Left colon (tissue), 2 donors: ENCODE measurements at places on chromosomes 1 and 21.

DNA sequence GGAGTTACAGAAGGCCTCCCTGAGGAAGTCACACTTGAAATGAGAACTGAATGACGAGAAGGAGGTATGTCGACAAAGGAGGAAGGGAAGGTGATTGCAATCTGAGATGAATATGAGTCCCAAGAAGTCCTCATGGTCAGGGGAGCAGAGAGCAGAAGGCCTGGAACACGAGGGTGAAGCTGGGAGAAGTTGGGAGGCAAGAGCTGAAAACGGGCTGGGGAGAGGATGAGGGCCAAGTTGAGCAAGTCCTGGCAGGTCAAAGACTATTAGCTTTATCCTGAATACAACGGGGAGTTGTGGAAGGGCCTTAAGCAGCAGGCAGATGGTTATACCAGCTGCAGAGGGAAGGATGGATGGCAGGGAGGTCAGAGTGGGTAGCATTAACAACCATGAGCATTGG lies 89.5 kb downstream of the KCNJ15 start:
- no peak for DNase-seq

GRCh38 chr1:200938955-200939354 lies 44.3 kb downstream of the INAVA start:
- DNase-seq: no peak

DNA sequence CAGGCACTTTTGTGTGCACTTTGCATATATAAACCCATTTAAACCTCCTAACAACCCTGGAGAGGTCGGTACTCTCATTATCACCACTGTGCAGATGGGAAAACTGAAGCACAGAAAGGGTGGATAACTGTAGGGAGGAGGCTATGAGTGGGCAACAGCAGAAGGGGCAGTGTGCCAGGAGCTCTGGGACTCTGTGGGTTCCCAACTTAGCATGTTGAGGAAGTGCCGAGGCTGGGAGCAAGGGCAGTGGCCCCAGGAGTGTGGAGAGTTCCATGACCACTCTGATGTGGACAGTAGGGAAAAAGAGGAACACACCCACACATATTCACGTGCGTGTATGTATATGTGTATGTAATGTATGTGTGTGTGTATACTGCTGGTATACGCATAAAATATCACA lies 25.7 kb upstream of the KCNC4 start:
- DNase-seq: no peak

GRCh38 chr21:36706951-36707762 lies 8.2 kb downstream of the SIM2 start:
- no peak for DNase-seq

DNA sequence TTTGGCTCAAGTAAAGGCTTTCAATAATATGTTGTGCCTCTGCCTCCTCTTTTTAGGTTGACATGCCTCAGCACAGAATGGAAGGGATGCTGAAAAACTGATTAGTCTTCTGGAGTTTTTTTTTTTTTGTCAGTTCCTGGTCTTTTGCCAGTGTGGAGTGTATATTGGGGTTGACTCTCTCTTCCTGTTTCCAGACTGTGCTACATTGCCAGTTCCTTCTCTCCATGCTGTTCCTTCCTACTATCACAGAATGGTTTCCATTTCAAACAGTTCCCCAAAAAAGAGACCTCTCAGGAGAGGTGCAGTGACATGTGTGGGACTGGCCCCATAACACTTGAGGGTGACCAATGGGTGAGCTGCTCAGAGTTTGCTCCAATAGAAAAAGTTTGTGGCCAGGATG lies 101.7 kb upstream of the ETV3 start:
- DNase-seq: no peak

DNA sequence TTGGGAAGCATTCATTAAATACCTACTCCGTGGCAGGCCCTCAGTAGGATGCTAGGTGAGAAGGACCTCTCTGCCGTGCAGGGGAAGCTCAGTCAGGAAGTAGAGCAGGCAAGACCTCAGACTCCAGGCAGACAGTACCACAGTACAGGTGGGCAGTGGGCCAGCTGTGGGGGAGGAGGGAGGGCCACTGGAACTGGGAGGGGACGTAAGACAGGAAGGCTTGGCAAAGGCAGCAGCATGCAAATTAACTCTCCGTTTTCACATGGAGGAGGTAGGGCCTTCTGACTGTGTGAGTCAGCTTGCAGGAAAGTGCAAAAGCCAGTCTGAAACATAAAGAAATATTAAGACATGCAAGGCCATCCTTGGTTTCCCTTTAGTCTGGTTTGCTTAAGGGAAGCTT lies 157.7 kb downstream of the TRIM33 start:
- DNase-seq: peak; percentile 54

GRCh38 chr1:243558576-243558975 lies 291.5 kb downstream of the AKT3 start:
- no peak for DNase-seq

- no peak for DNase-seq
Measured at GRCh38 chr1:11984576-11984975, 4.3 kb downstream of the MFN2 start.

DNA sequence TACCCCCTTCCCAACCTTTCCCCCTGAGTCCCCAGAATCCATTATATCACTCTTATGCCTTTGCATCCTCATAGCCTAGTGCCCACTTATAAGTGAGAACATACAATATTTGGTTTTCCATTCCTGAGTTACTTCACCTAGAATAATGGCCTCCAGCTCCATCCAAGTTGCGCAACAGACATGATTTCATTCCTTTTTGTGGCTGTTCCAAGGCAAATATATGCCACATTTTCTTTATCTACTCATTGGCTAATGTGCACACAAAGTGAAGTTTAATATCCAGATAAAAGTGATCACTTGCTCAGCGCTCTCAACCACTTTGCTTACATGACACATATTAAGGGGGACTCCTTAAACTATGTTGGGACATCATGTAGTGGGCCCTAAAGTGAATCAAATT lies 72.4 kb upstream of the TIAM1 start:
- DNase-seq: no peak

GRCh38 chr1:151132335-151133017 lies 14.0 kb downstream of the SEMA6C start:
- DNase-seq: no peak

DNA sequence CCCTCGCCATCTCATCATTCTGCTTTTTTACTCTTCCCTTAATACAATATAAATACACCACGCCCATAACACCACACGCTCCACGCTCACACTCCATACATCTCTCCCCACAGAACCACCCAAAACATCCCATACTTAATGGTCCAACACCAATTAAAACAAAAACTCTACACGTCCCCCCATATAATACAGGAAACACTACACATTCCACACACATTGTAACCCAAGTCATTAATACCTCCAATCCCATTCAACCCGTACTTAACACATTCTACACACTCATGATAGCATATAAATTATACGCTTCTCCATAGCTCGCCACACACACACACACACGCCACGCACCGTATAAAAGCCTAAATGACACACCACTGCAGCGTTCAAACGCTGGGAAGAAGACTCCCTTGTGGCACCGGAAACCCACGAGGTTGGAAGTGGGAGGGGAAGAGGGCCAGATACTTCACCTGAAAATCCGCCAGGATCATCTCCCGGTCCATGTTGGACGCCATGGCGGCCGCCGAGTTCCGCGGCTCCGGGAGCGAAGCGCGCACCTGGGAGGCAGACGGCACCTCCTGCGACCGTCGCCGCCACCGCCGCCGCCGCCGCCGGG lies 659 bp downstream of the FAF1 start:
- DNase-seq: no peak

- no peak for DNase-seq
Measured at GRCh38 chr1:166295656-166296055, 128.9 kb upstream of the FAM78B start.

DNA sequence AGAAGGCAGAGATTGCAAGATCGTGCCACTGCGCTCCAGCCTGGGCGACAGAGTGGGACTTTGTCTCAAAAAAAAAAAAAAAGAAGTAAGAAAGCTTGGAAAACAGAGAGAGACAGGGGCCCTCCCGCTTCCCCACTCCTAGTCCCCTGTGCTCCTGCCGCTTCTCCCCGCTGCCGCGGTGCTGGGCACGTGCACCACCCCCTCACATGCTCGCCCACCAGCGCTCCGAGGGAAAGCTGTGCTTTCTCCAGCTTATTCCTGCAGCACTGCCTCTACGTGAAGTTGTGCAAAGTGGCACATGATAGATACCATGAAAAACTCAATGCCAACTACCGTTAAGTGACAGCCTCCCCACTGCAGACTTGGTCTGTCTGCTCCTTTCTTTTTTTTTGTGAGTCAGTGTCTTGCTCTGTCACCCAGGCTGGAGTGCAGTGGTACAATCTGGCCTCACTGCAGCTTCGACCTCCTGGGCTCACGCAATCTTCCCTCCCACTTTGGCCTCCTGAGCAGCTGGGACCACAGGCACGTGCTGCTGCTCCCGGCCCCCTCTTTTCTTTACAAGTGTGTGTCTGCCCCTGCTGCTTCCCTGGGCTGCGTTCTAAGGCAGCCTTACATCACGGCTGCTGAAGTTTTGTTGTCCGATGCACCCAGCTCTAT lies 15.4 kb downstream of the SLX9 start:
- DNase-seq: no peak

DNA sequence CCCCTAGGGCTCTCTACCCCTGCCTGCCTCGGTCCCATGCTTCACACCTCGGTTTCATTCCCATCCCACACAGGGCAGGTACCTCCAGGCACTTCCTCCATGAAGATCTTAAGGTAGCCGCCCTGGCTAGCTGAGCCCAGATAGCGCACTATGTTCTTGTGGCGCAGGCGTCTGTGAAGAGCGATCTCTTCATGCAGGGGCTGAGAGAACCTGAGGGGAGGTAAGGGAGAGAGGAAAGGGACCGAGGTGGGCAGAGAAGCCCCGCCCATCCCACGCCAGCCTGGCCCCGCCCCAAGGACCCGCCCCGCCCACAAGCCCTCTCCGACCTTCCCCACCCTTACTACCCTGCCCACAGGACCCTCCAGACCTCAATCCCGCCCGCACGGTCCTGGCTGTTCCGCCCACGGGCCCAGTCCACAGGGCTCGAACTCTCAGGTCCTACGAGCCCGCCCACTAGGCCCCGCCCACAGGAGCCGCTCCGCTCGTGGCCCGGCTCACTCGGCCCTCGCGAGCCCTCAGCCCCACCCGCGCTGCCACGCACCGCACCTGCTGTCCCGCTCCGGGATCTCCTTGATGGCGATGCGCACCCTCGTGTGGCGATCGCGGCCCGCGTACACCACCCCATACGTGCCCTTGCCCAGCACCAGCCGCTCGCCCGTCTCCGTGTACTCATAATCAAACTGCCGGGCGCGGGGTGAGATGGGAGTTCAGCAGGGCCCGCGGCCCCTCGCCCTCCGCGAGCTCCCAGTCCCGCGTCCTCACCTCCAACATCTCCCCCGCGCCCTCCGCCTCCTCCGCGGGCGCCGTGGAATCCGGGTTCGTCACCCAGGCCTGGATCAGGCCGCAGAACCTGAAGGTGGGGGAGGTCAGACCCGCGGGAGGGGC lies 6.4 kb downstream of the MAP3K6 start:
- peak; percentile 70 for DNase-seq

- no peak for DNase-seq
Measured at GRCh38 chr21:45555251-45555556, 13.0 kb upstream of the SLC19A1 start.

DNA sequence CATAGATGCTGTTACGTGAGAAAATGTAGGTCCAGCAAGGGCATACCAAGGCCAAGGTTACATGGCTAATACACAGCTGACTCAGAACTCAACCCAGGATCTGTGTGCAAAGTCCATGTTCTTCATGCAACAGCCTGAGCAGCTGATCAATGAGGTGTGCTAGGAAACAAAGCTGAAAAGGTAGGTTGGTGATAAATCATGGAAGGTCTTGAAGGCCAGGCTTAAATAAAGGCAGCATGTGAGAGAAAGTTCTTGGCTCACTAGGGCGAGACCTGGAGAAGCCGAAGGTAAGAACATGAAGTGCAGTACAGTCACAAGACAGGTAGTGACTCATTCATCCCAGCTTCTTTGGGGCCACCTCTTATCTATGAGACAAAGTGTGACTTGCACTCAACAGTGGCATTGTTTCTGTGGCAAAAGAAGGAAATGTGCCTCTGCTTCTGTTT lies 33.4 kb downstream of the TLR5 start:
- DNase-seq: no peak

GRCh38 chr1:91731815-91732214 lies 154.1 kb downstream of the TGFBR3 start:
- no peak for DNase-seq

DNA sequence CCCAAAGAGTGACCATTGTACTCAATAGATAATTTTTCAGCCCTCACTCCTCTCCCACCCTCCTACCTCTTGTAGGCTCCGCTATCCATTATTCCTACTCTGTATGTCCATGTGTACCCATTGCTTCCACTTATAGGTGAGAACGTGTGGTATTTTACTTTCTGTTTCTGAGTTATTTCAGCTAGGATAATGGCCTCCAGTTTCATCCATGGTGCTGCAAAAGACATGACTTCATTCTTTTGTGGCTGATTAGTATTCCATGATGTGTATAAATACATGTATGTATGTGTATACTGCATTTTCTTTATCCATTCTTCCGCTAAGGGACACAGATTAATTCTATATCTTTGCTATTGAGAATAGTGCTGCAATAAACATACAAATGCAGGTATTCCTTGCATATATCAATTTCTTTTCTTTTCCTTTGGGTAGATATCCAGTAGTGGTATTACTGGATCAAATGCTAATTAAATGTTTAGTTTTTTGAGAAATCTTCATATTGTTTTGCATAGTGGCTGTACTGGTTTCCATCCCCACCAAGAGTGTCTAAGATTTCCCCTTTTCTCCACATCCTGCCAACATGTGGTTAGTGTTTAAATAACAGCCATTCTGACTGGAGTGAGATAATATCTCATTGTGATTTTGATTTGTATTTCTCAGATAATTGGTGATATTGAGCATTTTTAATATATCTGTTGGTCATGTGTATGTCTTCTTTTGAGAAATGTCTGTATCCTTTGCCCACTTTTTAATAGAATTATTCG lies 4.9 kb downstream of the LY9 start:
- DNase-seq: no peak

GRCh38 chr1:24536391-24536840 lies 19.5 kb upstream of the NCMAP start:
- DNase-seq: peak; percentile 63

GRCh38 chr1:119323216-119323982 lies 45.2 kb upstream of the HAO2 start:
- no peak for DNase-seq

DNA sequence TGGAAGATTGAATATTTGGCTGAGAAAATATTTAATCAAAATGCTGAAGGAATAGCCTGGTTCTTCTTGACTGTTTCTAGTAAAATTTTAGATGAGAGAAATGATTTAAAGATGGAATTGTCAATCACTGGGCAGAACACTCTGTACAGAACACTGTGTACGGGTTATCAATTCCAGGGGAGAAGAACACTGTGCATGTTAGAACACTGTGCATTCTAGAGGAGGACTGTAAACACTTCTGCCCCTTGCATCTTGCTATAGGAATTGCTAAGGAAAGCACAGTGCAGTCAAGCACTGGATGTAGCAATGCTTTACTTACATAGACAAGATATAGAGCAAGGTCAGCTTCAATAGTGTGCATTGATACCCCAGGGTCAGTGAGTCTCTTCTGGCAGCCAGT lies 98.7 kb downstream of the RWDD3 start:
- DNase-seq: no peak

GRCh38 chr1:78825561-78825960 lies 175.9 kb downstream of the IFI44 start:
- no peak for DNase-seq
